ENCODE measurements at places on chromosomes 1 and 21.

- no peak for DNase-seq
Observed at GRCh38 chr1:200333329-200333728, 76.5 kb downstream of the ZNF281 start.

- no peak for DNase-seq
Observed at GRCh38 chr1:238485912-238486209, 595.1 kb upstream of the ZP4 start.

DNA sequence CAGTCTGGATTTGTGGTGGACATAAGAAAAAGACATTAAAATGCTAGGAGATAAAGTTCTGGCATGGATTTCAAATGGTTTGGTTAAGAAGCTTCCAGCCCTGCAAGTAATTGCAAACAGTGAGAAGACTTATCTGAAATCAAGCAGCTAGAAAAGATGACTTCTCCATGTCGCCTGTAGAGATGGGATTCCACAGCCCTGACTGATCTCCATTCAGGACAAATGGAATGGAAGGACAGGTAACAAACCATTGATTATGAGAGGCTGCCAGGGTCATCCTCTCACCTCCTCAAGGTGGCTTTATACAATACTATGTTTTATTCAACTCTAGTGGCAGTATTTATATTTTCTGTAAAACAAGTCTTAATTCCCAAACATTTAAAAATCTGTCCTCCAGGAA, 237.9 kb downstream of the HLX start:
- DNase-seq, result no peak

DNA sequence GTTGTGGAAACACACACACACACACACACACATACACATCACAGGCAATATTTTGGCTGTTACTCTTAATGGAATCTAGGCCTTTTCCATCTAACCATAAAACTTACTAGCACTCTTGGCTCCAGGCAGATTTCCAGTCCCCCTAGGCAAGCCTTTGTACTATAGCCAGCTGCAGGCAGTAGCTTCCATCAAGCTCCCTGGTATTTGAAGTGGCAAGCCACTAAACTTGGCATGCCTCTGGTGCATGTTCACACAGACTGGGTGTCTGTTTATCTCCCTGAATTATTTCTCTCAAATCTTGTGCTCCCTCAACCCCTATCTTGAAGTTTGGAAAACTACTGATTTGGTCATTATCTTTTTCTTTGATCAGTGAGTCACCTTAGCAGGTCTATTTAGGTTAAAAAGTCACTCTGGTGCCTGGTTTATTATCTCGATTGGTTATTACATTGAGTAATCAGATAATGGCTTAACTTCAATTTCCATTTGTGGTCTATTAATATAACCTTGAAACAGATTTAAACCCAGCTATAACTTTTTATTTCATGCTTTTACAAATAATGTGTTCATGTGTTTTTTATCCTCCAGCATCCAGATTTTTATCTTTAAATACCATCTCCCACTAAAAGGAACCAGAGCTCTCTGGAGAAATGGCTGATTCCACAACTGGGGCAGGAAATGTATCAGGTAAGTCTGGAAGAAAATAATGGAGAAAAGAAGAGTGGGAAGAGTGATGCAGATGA, 2.7 kb upstream of the RBM15 start:
- DNase-seq, result no peak

- no peak for DNase-seq
Observed at GRCh38 chr1:229410370-229410691, 23.6 kb downstream of the ACTA1 start.

DNA sequence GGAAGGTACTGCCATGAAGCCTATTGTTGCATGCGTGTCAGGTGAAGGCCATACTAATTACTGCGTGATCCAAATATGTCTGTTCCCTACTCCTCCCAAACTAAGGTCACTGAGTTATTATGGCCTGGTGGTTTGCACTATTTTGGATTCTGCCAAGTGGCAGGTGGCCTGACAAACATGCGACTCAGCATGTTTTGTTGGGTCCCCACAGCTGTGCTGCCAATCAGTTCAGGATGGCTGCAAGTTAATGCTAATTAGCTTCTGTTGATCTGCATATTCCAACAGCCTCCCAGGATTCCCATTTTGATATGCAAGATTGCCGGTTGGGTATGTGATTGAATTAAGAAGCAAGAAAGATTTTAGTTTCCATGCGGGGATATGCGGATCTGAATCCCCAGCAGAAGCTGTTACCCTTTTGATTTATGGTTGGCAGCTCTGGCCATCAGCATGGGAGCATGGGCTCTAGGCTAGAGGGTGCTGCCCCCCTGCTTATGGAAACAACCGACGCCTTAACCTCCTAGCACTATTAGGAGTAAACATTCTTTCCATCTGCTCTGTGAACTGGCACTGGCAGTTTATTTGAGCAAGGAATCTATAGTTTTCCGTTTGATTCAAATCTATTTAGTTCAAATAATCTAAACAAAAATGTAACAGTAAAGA, 429.8 kb upstream of the C1orf87 start:
- no peak for DNase-seq
